ENCODE measurements at places on chromosomes 2 and 18.

GRCh38 chr2:113219889-113220641 is 46.3 kb downstream of the PSD4 start:
- peak; percentile 80 for DNase-seq

GRCh38 chr2:143803936-143804335 is 674.7 kb downstream of the ARHGAP15 start:
- no peak for DNase-seq

GRCh38 chr18:26794230-26795101 is 71.0 kb downstream of the AQP4 start:
- DNase-seq: no peak

DNA sequence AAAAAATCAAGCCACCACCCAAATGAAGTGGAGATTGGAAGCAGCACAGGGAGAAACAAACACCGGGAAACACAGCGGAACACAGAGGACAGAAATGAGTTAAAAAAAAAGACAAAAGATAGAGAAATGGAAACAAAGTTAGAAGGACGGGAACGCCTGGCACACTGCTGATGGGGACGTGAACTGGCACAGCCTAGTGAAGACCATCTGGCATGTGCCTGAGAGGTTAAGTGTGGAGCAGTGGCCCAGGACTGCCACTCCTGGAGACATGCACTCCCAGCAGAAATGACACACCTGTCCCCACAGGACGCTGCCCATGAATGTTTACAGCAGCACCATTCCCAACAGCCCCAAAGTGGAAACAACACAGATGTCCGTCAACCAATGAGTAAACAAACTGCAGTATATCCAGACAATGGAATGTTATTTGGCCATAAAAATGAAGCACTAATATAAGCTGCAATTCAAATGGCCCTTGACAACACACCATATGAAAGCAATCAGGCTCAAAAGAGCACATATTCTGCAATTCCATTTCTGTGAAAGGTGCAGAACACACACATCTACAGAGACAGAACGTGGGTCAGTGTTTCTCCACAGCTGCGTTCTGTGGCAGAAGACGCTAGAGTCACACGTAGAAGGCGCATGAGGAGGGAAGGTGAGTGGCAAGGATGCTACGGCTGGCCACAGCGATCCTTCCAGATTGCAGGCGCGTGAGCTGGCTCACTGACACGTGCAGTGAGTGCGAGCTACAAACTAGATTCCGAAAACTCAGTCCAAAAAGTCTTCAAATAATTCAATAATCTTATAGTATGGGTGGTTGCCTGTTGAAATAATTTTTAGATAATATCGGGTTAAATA is 24.6 kb downstream of the THAP4 start:
- no peak for DNase-seq

Data from lower lobe of right lung (tissue), 2 donors.